Iris pigment epithelial cell (primary cell): ENCODE measurements at places on chromosomes 1 and 21.
A peak's percentile ranks its signal among the peaks of the same experiment; 100 is the strongest.

- DNase-seq: no peak
Observed at GRCh38 chr1:16397120-16397519, 30.1 kb downstream of the SZRD1 start.

DNA sequence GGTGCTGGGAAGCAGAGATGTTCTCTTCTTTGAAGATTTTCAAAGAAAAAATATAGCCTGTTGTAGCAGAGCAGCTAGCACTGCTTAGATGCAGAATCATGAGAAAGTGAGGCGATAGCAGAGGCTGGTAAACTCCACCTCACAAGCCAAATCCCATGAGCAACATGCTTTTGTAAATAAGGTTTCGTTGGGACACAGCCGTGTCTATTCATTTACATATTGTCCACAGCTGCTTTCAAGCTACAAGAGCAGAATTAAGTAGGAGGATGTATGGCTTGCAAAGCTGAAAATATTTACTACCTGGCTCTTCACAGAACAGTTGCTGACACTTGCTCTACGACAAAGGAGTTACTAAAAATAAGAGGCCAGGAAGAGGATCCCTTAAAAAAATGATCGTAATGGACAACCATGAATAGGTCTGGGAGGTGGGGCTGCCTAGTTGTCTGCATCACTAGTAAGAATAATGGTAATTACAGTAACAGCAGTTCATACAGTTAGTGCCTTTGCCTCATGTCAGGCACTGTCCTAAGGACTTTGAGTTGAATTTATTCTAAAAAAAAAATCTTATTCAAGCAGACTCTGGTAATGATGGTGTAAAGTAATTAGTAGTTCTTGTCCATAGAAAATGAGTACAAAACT, 622.0 kb downstream of the KIF26B start:
- DNase-seq: no peak

GRCh38 chr1:37096523-37096922, 62.2 kb upstream of the GRIK3 start:
- no peak for DNase-seq

DNA sequence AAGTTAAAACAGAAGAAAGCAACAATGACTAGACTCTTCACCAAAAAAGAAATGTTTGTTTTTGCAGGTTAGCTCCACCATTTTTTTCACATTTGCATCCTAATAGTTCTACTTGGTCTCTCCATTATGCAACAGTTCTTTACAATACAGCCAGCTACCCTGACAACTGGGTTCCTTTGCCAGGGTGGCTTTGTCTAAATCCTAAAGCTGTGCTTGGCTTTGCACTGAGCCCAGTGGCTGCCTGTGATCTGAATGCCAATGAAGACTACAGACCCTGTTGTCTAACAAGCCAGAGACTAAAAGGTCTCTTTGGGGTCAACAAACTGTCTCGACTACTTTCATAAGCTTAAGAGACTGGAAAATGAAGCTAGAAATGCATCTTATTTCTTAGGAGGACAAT, 112.0 kb downstream of the AKT3 start:
- DNase-seq: no peak

- DNase-seq: no peak
Observed at GRCh38 chr1:3190256-3191041, 121.4 kb downstream of the PRDM16 start.

- no peak for DNase-seq
Observed at GRCh38 chr21:25424634-25425033, 182.6 kb downstream of the MRPL39 start.

DNA sequence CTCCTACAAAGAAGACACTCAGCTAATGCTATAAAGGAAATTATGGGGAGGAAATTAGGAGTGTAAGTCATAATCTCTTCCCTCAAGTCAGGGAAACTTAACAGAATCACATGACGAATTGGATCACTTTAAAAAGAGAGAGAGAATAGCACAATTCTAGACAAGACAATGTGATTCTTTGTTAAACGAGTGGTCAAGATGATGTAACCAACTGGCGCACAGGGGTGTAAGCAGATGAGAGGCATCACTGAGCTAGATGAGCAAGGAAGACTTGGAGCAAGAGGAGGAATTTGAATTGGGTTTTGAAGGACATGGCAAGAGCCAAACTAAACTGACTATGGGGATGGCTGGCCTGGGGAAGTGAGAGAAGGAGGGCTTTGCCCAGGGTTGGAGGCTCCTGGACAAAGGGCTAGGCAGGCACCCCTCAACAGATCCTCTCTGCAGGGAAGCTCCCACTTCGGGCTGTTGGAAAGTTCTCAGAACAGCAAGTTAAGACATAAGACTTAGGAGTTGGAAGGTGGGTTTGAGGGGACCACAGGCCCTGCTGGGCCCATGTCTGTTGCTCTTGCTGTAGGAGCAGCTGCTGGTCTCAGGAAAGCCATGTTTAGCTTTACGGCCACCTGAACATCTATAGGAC, 123.9 kb upstream of the GRIK3 start:
- no peak for DNase-seq

- no peak for DNase-seq
Observed at GRCh38 chr1:46761740-46762139, 37.1 kb upstream of the CYP4B1 start.

- no peak for DNase-seq
Observed at GRCh38 chr1:197664391-197664790, 110.9 kb downstream of the DENND1B start.

DNA sequence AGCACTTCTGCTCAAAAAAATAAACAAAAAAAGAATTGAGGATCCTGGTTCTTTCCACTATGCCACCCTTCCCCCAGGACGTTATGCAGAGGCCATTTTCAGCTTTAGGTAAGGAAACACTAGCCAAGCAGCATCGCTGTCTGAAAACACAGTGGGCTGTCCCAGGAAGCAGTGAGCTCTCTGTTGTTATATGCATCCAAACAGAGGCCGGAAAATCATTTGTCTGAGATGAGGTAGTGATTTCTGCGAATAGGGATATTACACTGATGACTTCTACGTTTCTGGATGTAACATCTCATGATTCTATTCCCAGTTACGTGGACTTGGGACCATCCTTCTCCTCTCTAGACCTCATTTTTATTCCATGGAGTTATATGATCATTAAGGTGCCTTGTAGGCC, 137.2 kb downstream of the OMA1 start:
- DNase-seq: no peak

DNA sequence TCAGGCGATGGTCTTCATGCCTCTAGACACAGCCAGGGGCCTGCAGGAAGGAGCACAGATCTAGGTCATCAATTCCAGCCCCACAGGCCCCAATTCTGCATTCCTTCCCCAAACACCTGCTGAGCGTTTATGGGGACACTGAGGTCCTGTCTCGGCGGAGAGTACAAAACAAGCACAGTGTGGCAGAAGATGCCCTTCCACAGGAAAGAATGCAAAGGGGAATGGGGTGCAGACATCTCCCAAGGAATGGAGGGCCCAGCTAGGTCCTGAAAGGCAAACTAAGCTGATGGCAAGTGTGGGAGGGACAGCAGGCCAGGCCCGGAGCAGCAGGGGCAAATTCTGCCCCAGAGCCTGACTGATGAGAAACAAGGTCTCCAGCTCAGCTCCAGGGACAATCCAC, 3.5 kb upstream of the S100A8 start:
- DNase-seq: no peak

DNA sequence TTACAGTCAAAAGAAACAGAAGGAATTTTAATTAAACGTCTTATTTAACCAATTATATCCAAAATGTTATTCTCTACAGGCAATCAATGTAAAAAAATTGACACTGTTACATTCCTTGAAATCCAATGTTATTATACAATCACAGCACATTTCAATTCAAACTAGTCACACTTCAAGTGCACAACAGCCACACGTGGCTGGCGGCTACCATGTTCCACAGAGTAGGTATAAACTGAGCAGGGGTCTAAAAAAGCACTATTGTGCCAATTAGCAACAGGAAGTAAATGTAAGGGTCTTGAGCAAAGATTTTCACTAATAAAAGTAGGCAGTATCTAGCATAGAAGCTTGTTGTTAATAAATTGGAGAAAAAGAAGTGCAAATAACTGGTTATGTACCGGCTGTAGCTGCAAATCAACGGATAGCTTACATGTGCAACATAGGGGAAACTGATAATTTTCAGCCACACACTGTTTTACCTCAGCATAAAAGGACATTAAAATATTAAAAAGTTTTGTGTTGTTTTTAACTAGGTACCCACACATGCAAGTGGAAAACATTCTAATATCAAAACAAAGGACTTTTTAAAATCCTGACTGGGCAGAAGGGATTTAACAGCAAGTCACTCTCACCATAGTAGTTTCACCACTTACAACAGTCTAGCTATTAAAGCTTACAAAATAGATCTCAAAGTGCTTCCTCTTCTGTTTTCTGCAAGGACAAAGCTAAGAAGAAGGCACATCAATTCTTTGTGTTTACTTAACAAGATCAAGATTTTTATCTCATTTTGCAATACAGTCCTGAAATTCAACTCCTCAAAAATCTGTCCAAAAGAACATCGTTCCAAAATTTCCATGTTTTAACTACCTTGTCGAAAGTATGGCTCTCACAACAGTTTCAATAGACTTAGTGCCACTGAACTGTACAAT, 2.5 kb downstream of the CSDE1 start:
- peak; percentile 28 for DNase-seq

DNA sequence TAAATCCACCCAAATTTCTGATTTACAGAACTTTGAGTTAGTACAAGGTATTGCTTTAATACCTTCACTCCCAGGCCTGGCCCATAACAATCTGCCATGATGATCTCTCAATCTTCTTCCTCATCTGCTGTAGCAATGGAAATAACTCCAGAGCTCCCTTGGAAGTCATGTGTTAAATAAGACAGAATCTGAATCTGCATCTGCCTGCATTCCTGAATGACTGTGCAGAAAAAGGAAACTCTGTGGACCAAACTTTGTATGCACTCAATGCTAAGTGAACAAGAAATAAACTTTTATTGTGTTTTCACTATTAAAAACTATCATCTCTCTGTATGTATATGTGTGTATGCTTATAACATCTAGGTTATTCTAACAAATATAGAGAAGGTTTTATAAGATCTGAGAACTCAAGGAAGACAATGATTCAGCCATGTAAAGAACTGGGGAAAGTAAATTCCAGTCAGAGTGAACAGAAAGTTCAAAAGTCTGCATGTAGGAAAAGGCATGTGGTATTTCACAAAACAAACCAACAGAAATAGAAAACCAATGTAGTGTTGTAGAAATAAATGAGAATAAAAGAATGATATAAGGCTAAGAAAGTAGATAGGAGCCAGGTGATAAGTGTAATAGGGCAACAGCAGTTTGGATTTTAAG, 390.2 kb downstream of the USH2A start:
- no peak for DNase-seq

GRCh38 chr1:41618066-41618825, 133.8 kb upstream of the EDN2 start:
- peak; percentile 79 for DNase-seq

DNA sequence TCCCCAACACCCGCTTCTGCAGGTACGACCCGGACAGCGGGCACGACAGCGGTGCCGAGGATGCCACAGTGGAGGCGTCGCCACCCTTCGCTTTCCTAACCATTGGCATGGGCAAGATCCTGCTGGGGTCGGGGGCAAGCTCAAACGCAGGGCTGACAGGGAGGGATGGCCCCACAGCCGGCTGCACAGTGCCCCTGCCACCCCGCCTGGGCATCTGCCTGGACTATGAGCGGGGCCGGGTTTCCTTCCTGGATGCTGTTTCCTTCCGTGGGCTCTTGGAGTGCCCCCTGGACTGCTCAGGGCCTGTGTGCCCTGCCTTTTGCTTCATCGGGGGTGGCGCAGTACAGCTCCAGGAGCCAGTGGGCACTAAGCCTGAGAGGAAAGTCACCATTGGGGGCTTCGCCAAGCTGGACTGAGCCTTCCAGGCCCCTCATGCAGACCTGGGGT, 10.1 kb downstream of the TRIM46 start:
- no peak for DNase-seq

GRCh38 chr1:213370523-213370922, 319.5 kb downstream of the RPS6KC1 start:
- no peak for DNase-seq
